ENCODE measurements at places on chromosomes 7 and 10.

GRCh38 chr7:132410385-132410784 lies 165.9 kb downstream of the PLXNA4 start:
- DNase-seq = no peak

DNA sequence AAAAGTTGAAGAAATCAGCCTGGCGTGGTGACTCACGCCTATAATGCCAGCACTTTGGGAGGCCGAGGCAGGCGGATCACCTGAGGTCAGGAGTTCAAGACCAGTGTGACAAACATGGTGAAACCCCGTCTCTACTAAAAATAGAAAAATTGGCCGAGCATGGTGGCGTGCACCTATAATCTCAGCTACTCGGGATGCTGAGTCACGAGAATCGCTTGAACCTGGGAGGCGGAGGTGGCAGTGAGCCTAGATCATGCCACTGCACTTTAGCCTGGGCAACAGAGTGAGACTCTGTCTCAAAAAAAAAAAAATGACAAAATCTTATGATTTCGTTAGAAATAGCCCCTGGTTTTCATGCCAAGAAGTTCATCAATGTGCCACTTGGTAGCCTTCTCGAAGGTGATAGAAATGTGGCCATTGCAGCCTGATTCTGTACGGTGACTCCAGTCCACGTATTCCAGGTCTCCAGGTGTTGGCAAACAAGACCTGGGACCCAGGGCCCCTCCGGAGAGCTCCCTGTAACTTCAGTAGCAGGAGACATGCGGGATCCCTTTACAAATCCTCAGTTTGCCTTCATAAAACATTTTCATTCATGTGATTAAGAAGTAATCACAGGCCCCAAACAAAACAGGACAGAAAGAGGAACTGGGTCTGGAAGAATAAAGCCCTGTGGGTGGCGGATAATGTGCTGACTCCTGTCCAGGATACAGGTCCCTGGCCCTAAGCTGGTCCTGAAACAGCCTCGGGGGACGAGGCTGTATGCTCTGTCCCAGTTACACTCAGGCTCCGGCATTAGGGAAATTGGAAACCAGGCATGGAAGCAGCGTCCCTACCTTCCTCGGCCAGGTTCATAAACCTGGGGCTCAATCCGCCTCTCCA lies 207.3 kb upstream of the SH2B2 start:
- DNase-seq = peak; percentile 70

DNA sequence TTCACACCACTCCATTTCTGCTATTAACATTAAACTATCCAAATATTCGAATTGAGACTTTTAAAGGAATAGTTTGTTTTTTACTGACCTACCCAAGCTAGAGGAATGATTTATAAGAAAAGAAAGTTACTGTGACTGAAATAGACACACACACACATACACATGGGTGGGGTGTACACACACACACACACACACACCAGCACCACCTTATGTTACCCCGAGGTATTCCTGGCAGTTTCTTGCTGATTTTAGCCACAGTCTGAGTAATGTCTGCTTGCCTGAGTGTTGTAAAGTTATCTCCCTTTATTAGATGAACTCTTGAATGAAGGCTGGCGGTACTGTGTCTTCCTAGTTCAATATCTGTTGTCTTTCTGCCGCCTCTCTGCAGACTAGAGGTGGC lies 91.3 kb upstream of the PRKG1 start:
- DNase-seq = no peak

GRCh38 chr7:11570922-11571550 lies 261.0 kb downstream of the THSD7A start:
- DNase-seq = no peak

DNA sequence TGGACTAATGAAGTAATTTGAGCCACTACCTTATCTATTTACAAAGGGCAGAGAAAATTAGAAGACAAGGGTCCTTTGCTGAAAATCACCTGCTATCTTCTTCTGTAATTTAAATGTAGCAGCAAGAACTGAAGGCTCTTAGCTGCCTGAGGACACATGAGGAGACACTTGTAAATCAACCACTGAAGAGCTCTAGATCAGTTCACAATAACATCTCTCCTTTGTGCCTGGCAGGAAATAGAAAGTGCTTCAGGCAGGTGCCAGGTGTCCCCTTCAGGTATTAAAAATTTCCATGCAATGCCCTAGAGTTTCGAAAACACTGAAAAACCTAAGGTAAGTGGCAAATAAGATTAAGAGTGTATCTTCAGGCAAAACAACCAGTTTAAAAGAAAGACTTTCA lies 474.6 kb downstream of the GRM8 start:
- DNase-seq = no peak

- DNase-seq = no peak
Observed at GRCh38 chr7:44769776-44770294, 21.2 kb downstream of the ZMIZ2 start.

- no peak for DNase-seq
Observed at GRCh38 chr10:11959966-11960365, 82.6 kb downstream of the UPF2 start.

DNA sequence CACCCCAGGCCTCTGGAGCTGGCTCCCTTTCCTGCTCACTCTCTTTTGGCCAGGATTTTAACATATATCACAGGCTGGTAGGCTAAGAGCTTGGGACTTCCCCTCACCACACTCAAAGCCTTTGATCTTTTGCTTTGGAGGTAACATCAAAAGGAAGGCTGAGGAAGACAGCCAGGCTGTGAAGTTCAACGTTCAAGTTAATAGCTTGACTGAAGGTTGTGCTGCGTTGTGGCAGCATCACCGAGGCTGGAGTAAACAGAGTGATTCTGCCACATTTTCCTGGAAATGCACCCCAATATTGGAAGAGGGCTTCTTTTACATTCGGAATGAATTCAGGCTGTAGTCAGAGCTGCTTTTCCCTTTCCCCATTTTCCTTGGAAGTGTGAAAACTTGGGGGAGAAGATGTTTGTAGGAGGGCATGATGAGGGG lies 57.3 kb downstream of the TCF7L2 start:
- no peak for DNase-seq

- DNase-seq = peak; percentile 78
Observed at GRCh38 chr10:87862679-87863052, 667 bp downstream of the KLLN start.

GRCh38 chr10:30455816-30456215 lies 21.8 kb downstream of the MAP3K8 start:
- DNase-seq = no peak

DNA sequence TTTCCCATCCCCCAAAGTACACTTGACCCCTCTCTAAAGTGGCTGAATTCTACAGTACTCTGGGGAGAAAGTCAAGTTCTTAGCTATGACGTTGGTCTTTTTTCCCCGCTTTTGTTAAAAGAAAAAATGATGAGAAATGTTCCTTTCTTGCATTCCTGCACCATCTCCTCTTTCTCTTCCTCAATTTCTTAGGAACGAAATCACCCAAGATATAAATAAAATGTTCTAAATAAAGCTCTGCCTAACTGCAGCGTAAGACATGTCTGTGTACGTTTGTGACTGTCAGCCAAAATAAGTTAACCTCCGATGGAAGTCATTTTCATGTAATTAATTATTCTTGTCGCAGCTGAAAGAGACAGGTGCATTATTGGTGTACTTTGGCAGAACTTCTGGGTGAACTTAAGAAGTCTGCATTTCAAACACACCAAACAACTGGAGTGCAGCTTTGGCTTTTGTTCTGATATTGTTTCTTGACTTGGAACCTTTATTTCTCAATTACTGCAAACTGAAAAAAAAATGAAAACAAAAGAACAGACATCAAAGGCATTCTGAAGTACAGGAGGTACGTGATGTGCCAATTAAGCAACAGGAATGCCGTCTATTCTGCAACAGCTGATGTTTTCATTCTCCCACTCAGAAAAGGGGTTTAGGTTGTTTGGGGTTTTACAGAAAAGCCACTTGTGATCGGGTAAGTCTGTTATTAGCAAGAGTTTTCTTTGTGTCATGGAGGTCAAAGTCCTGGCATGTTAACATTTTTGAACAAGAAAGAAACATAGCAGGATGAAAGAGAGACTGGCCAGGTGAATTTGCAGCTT lies 82.4 kb upstream of the SDK1 start:
- peak; percentile 12 for DNase-seq

GRCh38 chr7:55073051-55073511 lies 54.3 kb downstream of the EGFR start:
- DNase-seq = no peak

DNA sequence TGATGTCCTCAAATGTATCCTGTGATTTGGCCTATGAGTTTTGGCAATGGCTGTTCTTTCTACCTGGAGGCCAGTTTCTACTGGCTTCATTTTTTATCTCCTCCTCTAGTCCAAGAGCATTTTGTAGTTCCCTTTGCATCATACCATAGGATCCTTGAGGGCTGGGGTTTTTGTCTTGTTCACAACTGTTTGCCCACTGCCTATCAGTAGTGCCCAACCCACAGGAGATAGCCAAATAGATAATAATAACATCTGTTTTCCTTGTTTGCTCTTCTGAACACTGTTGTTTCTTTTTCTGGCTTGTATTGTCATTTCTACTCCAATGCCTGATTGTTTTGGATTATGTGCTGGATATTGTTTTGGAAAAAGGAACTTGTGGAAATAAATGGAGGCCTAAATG lies 3.4 kb downstream of the CDK1 start:
- no peak for DNase-seq

GRCh38 chr7:130278860-130279259 lies 12.2 kb downstream of the CPA2 start:
- no peak for DNase-seq

GRCh38 chr7:94311515-94311914 lies 83.2 kb upstream of the COL1A2 start:
- DNase-seq = no peak

Measured in neural progenitor cell (in vitro differentiated cells).